ENCODE measurements at places on chromosomes 7 and 10.

- DNase-seq = no peak
Measured at GRCh38 chr10:82796510-82796909, 921.5 kb downstream of the NRG3 start.

- no peak for DNase-seq
Measured at GRCh38 chr10:95466436-95466835, 94.7 kb downstream of the SORBS1 start.

- DNase-seq = no peak
Measured at GRCh38 chr7:44235582-44236332, 35.0 kb downstream of the YKT6 start.

- no peak for DNase-seq
Measured at GRCh38 chr10:79353726-79354125, 6.5 kb downstream of the PPIF start.

- DNase-seq = no peak
Measured at GRCh38 chr10:92847202-92847864, 987 bp upstream of the EXOC6 start.

- DNase-seq = no peak
Measured at GRCh38 chr10:125396676-125397075, 236.3 kb upstream of the CTBP2 start.

- DNase-seq = no peak
Measured at GRCh38 chr7:108503112-108504026, 22.6 kb downstream of the PNPLA8 start.

GRCh38 chr10:24857031-24857725 lies 95.2 kb downstream of the PRTFDC1 start:
- no peak for DNase-seq

- no peak for DNase-seq
Measured at GRCh38 chr10:4347397-4347796, 478.6 kb upstream of the AKR1E2 start.

DNA sequence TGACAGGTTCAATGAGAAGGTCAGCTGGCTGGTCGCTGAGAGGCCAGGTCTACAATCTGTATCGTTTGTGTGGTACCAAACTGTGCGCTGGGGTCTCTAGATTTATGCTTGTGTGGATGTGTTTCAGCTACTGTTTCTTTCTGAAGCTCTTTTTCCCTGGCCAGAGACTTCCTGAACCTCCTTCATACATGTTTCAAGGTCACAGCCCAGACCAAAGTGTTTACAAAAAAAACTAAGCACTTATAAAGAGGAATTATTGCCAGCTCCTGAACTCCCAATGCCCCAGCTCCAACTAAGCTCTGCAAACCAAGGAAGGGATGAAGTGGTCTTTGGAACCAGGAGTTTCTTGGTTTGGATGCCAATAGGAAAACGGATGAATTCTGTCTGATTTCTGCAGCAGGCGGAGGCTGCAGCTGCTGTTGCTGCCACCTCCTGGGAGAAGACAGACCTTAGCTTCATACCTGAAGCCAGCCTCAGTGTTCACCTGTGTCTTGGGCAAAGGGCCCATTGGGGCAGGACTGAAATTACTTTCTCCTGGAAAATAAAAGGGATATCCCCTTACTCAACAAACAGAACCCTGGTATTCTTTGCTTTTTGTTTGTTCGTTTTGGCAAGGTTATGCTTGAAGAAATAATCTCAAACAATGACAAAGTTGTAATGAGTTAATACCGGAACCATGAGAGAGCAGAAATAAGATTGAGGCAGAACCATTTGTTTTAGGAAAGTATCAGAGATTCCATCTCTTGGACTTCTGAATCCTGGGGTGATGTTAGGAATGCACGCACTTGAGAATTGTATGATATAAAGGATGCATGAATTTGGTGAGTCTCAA lies 24.6 kb upstream of the MKLN1 start:
- peak; percentile 11 for DNase-seq

- DNase-seq = no peak
Measured at GRCh38 chr7:155131090-155131489, 61.0 kb downstream of the HTR5A start.

GRCh38 chr7:1611708-1612241 lies 41.9 kb upstream of the PSMG3 start:
- no peak for DNase-seq

- DNase-seq = no peak
Measured at GRCh38 chr7:15684871-15685270, 1.6 kb downstream of the MEOX2 start.

- no peak for DNase-seq
Measured at GRCh38 chr7:150973571-150974451, 4.3 kb downstream of the KCNH2 start.

DNA sequence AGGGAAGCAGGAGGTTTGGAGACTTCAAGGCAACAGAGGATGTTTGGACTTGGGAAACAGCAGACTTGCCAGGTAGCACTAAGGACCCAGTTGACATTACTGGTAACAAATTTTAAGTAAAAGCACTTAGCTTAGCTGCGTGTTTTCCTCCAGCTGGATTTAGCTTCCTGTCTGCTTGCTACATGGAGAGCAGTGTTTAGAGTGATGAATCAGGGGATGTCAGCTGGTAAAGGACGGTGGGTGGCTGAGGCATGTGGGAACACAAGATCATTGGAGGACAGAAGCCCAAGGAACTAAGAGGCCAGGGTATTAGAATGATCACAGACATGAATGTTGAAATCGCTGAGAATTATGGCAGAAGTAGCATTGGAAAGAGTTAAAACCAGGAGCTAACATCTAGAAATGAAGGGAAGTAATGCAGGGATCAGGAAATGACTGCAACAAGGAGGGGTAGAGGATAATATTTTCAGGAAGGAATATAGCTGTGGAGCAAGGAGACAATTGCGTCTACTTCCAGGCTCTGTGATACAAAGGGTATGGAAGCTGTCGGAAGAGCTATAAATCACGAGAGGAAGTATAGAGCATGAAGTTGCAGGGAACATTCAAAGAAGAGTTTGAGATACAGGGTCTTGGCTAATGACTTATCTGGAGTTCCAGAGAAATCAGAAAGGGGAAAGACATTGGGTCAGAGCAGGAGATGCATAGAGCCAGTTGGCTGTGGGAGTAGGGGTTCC lies 34.4 kb downstream of the CALD1 start:
- DNase-seq = no peak

- DNase-seq = peak; percentile 17
Measured at GRCh38 chr10:13991353-13991752, 339.4 kb downstream of the FRMD4A start.

- DNase-seq = no peak
Measured at GRCh38 chr7:99624484-99624883, 7.7 kb downstream of the ZSCAN25 start.

- no peak for DNase-seq
Measured at GRCh38 chr10:86536294-86536861, 14.8 kb upstream of the WAPL start.

GRCh38 chr10:123582084-123582989 lies 83.8 kb upstream of the GPR26 start:
- DNase-seq = peak; percentile 93

DNA sequence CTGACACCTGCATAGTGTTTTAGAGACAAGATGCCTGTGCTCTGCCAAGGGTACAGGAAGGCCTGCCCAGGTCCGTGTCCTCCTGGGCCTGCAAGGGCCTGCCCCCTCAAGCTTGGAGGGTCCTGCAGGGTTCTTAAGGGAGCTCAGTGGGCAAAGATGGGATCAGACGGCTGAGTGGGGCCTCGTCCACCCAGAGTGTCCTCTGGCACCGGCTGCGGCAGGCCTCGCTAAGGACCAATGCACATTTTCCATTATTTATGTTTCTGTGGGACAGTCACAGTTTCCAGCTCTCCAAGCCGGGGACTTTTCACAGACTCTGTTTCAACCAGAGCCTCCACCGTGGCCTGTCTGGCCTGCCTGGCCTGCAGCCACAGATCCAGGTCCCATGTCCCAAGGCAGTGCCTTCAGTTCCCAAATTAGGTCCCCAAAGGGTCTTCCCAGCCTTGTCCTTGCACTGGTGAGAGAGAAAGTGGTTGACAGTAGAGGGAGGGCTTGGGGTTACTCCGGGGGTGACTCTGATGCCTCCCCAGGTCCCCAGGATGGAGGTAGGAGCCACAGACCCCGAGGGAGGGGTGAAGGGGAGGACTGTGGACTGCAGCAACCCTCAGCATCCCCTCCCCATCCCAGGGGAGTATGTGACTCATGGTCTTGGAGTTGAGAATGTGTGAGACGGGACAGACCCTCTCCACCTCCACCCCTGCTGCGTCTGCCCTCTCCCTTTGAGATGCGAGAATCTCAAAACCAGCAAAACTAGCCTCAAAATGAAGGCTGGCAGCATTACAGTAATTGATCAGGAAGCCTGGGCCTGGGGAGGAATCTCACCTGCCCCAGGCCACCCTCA lies 14.8 kb downstream of the MYL10 start:
- DNase-seq = no peak

DNA sequence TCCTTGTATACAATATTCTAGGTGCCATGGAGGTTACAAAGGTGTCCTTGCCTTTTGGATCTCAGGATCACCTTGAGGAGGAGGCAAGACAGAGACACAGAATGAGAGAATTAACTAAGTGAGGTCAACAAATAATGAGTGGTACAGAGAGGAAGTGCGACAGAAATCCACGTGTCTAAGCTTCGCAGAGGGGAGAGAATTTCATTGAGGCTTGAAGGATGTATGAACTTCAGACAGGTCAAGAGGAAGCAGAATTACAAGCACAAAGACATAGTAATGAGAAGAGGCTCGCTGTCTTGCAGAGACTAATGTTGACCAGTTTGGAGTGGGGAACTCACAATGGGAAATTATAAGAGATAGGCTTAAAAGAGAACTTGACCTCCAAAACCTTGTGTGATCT lies 308.7 kb downstream of the FRMD4A start:
- DNase-seq = no peak

DNA sequence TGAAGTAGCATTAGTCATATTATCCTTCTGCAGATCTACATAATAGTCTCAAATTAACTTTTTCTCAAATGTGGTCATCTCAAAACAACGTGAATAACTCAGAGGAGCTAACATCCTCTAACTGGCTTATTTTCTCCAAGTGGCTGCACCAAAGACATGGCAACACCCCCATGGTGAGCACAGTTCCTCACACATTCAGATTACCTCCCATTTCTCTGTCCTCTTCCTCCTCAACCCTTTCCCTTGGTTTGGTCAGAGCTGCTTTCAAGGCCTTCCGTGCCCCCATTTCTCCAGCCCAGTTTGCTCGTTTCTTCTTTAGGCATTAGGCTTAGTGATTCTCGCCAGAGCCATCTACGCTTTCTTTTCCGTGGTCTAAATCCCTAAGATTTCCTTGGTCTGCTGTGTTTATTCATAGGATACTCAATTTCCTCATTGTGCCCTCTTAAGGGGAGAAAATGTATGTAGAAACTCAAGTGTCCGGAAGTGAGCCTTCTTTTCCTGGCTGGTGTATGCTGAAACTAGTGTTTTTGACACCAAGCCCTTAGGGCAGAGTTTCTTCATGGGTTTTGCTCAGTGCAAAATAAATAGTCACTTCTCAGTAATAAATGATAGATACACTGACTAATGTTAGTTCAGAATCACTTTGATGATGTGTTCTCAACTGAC lies 2.6 kb downstream of the MET start:
- no peak for DNase-seq

GRCh38 chr7:128885370-128886187 lies 22.9 kb downstream of the ATP6V1F start:
- DNase-seq = no peak

DNA sequence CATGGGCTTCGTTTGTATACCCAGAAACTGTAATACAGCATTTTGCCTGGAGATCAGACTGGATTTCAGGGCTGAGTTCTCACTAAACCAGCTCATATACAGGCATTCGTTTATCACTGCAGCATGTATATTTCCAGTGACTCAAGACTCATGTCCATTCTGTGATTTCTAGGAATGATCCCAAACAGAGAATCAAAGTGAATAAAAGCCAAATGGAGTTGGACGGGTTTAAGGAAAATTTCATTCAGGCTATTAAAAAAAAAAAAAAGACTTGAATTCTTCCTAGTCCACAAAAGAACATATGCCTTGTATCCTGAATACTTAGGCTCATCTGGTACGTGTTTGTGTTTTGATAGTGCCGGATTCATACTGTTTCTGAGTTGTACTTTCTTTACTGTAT lies 46.8 kb downstream of the TET1 start:
- no peak for DNase-seq

DNA sequence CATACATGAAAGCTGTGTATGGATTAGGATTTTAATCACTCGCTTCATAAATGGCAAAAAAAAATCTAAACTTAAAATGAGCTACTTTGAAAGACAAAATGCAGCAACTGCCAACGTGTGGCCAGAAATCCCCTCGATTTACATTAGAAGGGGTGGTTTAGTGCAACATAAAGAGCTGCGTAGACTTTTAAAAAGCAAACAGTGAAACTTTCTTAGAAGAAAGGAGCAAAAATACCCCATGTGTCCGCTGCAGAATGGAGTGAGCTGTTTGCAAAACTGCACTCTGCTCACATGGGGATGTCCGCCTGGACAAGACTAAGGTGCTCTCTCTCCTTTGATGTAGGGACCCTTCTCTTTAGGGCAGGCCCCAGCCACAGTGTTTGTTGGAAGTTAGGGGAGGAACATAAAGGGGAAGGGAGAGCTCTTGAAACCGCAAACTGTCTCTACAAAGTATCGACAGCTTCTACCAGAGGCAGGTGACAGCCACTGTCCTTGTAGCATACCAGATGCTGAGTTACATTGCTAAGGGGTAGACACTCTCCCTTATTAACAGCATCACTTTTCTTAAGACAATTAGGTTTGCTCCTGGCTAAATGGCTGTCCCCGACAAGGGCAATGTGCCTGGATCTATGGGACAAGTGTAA lies 528.1 kb downstream of the KCNMA1 start:
- DNase-seq = no peak

DNA sequence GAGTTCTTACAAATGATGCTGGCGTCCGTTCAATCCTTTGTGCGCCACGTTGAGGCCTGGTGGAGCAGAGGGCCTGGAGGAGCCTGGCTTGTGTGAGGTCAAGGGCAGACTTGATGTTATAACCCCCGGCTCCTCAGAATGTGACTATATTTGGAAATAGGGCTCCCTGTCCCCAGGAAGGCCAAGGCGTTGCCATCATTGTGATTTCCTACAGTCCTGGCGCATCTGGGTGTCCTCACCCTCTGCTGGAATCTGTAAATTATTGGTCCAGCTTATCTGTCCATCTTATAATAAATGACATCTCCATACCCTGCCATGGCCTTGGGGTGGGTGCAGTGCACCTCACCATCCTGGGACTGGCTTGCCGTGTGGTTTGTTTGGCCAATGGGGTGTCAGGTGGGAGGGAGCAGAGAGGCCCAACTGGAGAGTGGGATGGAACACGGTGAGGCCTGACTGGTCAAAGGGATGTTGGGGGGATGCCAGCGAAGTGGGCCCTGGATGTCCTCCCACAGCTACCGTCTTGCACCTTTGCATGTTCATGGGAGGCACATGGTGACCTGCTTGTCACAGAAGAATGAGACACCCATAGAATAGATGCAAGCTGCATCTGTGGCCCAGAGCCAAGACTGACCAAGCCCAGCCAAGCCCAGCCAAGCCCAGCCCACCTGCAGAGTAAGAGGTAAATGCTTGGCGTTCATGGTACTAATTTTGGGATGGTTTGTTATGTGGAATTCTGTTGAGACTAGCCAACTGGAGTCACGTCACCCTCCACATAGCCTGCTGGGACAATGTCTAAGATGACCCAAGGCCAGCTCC lies 11.1 kb upstream of the LRRC27 start:
- no peak for DNase-seq

- no peak for DNase-seq
Measured at GRCh38 chr7:108156897-108157605, 26.9 kb upstream of the LAMB4 start.

GRCh38 chr10:36739884-36740445 lies 385.4 kb upstream of the ANKRD30A start:
- DNase-seq = no peak

- no peak for DNase-seq
Measured at GRCh38 chr7:24922099-24922773, 57.7 kb downstream of the OSBPL3 start.
